ENCODE measurements at places on chromosomes 13 and 19. TPM values are rescaled to one million over a fixed set of nuclear protein-coding genes. Genes with fewer than 3 reads are reported as not detected.

Gene DOCK6
- 54.7 TPM for polyA plus RNA-seq

Gene ATP4B
- polyA plus RNA-seq, result 0.46 TPM

Gene SIGLEC12
- polyA plus RNA-seq, result not detected

Gene GIPR
- polyA plus RNA-seq, result 0.72 TPM

Gene KIRREL2
- 10.9 TPM for polyA plus RNA-seq

Gene ZIC5
- polyA plus RNA-seq, result 0.05 TPM

Gene ZNF865
- 15.1 TPM for polyA plus RNA-seq

Gene RFC3
- polyA plus RNA-seq, result 27.0 TPM

Gene ZNF439
- polyA plus RNA-seq, result 30.8 TPM

Gene ITGBL1
- 0.74 TPM for polyA plus RNA-seq

Gene CYP4F2
- polyA plus RNA-seq, result 0.33 TPM

Gene IGFL2
- polyA plus RNA-seq, result not detected

Gene UBE2L5
- polyA plus RNA-seq, result 0.66 TPM

Gene CCDC70
- not detected for polyA plus RNA-seq

Gene APOC1
- 10.2 TPM for polyA plus RNA-seq

Gene MIPEP
- 33.9 TPM for polyA plus RNA-seq

Gene PTH2
- not detected for polyA plus RNA-seq

Gene KLK14
- not detected for polyA plus RNA-seq

Gene PTGER1
- 10.2 TPM for polyA plus RNA-seq

Gene TMEM59L
- 4.1 TPM for polyA plus RNA-seq

Gene RFPL4A
- 0.16 TPM for polyA plus RNA-seq

Gene PSG2
- polyA plus RNA-seq, result not detected

Gene ZNF682
- 18.6 TPM for polyA plus RNA-seq

Gene ZNF681
- polyA plus RNA-seq, result 6.7 TPM

Gene CYP2A7
- polyA plus RNA-seq, result 0.55 TPM

Gene C19orf81
- polyA plus RNA-seq, result 1.3 TPM

Gene NUP58
- 70.5 TPM for polyA plus RNA-seq

Gene LHB
- polyA plus RNA-seq, result 0.35 TPM

Gene TRPC4
- polyA plus RNA-seq, result 5.0 TPM

Gene ZNF566
- 13.1 TPM for polyA plus RNA-seq

Gene CIRBP
- polyA plus RNA-seq, result 787 TPM

Gene DAPK3
- polyA plus RNA-seq, result 34.4 TPM

Gene MVB12A
- polyA plus RNA-seq, result 68.3 TPM

Gene ZNF729
- polyA plus RNA-seq, result 0.44 TPM

Gene OR7C1
- 0.24 TPM for polyA plus RNA-seq

Gene DUXA
- not detected for polyA plus RNA-seq

Gene NFIX
- polyA plus RNA-seq, result 27.6 TPM

Gene CDX2
- polyA plus RNA-seq, result not detected

Gene C19orf67
- polyA plus RNA-seq, result 0.10 TPM

Gene ZNF99
- 0.89 TPM for polyA plus RNA-seq

Gene PRODH2
- 27.5 TPM for polyA plus RNA-seq

Gene ZFP30
- polyA plus RNA-seq, result 25.3 TPM

Gene ETV2
- polyA plus RNA-seq, result 3.5 TPM

Gene MED16
- 49.9 TPM for polyA plus RNA-seq

Gene ZNF253
- polyA plus RNA-seq, result 27.6 TPM

Gene CALR3
- polyA plus RNA-seq, result 0.14 TPM
